ENCODE measurements at places on chromosomes 11 and 22. TPM values are rescaled to one million over a fixed set of nuclear protein-coding genes. Genes with fewer than 3 reads are reported as not detected.

Gene PATL1
- total RNA-seq = 19.1 TPM

Gene TRIM48
- not detected for total RNA-seq

Gene PGA5
- not detected for total RNA-seq

Gene MMP12
- total RNA-seq = not detected

Gene FGF19
- not detected for total RNA-seq

Gene OR52N4
- total RNA-seq = not detected

Gene UBQLNL
- total RNA-seq = 0.36 TPM

Gene NXPE4
- not detected for total RNA-seq

Gene EXPH5
- total RNA-seq = 1.1 TPM

Gene NNMT
- 2,246 TPM for total RNA-seq

Gene STK33
- 1.1 TPM for total RNA-seq

Gene CDKN1C
- 4.2 TPM for total RNA-seq

Gene SRRD
- 27.1 TPM for total RNA-seq

Gene SNU13
- 82.5 TPM for total RNA-seq
